ENCODE measurements at places on chromosomes 1 and 21. TPM values are rescaled to one million over a fixed set of nuclear protein-coding genes. Genes with fewer than 3 reads are reported as not detected.
A peak's percentile ranks its signal among the peaks of the same experiment; 100 is the strongest.

- H3K27ac ChIP-seq = no peak overlapping the region
- H3K36me3 ChIP-seq = no peaks in the 10 kb centered on the region
- no peak for DNase-seq
- no peaks in the 10 kb centered on the region for H3K4me1 ChIP-seq
- H3K4me3 ChIP-seq = no peak overlapping the region
- H3K27me3 ChIP-seq = no peaks in the 10 kb centered on the region
Observed at GRCh38 chr1:86641318-86641717, 63.1 kb upstream of the SH3GLB1 start.

DNA sequence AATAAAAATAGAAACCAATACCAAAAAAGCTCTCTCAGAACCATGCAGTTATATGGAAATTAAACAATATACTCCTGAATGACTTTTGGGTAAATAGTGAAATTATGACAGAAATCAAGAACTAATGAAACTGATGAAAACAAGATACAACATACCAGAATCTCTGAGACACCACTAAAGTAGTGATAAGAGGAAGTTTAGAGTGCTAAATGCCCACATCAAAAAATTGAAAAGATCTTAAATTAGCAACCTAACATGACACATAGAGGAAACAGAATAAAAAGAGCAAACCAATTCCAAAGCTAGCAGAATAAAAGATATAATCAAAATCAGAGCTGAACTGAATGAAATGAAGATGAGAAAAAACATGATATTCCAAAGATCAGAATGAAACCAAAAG lies 430.9 kb downstream of the LTN1 start:
- no peak overlapping the region for H3K27ac ChIP-seq
- H3K36me3 ChIP-seq = no peaks in the 10 kb centered on the region
- DNase-seq = no peak
- no peak overlapping the region for H3K4me3 ChIP-seq

DNA sequence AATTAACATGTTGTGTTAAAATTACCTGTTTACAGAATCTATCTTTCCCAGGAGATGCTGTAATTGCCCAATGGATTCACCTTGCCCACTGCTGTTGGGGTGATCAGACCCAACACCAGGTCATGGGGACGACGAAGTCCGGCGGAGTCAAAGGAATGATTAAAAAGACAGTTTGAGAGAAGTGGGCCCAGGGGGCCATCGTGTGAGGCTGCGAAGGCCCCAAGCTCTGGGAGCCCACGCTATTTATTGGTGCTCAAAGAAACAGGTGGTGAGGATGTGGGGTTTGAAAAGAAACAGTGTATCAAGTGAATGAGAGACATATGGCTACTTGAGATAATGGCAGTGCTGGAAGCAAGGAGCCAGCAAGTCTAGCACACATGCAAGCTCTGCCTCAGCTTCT lies 16.3 kb upstream of the L1TD1 start:
- H3K36me3 ChIP-seq = no peaks in the 10 kb centered on the region
- DNase-seq = no peak
- no peak overlapping the region for H3K27ac ChIP-seq
- H3K4me3 ChIP-seq = no peak overlapping the region

DNA sequence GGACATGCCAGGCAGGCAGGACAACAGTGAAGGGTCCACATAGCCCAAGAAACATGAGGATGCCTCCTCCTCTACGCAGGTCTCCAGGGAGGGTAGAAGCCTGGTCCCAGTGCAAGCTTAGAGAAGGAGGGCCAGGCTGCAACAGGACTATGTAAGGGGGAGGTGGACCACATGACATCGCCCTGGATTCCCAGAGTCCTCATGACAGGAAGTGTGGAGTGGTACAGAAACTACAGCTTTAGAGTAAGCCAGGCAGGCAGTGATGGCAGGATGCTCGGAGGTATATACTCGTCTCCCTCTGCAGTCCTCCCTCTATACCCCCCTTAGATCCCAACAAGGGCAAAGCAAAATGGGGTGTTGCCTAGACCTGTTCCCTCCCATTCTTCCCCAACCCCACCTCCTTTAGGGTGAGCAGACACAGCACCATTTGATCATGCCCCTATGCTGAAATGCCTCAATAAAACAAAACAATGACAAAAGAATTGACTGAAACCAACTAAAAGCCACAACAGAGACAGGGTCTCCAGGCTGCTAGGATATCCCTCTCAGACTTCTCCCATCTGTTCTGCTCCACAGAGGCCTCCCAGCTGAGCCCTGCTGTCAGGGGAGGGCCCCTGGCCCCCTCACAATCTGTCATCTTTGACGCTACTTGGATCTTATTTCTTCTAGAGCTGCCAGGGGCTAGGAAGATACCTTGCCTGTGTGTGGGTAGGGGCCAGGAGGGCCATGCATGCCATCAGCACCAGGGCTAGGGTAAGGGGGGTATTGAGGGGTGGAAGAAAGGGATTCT lies 13.1 kb downstream of the FAM78B start:
- H3K27me3 ChIP-seq = no peaks in the 10 kb centered on the region
- H3K27ac ChIP-seq = no peak overlapping the region
- no peaks in the 10 kb centered on the region for H3K4me1 ChIP-seq
- no peaks in the 10 kb centered on the region for H3K36me3 ChIP-seq
- DNase-seq = no peak

B3GALT2 gene
- 0.81 TPM for total RNA-seq

- no peak overlapping the region for H3K27ac ChIP-seq
- no peaks in the 10 kb centered on the region for H3K4me1 ChIP-seq
- no peak overlapping the region for H3K4me3 ChIP-seq
- DNase-seq = no peak
Observed at GRCh38 chr1:89681045-89681729, 48.3 kb downstream of the LRRC8C start.

FAM151A gene
- total RNA-seq = not detected

DNA sequence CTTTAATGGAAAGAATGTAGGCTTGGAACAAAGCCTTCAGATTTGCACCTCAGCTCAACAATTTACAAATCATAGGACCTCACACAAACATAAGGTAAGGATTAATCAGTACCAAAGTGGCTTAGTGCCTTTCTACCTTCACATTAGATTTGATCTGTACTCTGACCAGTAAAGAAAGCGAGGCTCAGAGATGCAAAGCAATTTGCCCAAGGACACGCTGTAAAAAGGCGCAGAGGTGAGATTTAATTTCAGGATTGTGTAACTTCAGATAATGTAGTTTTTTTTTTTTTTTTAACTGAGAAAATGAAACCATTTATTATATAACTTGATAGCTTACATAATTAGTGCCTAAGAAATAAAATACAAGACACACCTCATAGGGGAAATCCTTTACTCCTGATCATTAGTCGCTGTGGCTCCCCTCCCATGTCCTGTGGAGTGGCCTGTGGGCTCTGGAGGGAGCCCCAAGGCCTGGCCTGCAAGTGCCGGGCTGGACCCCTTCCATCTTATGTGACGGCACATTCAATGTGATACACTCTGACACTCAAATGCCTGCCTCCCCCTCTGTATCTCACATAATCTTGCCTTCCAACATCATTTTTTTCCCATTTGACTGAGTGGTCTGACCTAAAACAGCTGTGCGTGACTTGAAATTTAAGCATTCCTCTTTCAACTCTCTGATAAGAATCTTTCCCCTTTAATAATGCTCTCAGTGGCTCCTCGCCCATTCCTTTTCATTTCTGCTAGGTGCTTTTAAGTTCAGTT lies 426.5 kb upstream of the DAB1 start:
- no peaks in the 10 kb centered on the region for H3K4me1 ChIP-seq
- no peak overlapping the region for H3K27ac ChIP-seq
- H3K27me3 ChIP-seq = no peaks in the 10 kb centered on the region
- DNase-seq = peak; percentile 6

FHAD1 gene
- total RNA-seq = 2.3 TPM

- no peak for DNase-seq
- peaks cover 11% of the 10 kb centered on the region for H3K4me1 ChIP-seq
- no peaks in the 10 kb centered on the region for H3K36me3 ChIP-seq
- H3K27me3 ChIP-seq = no peaks in the 10 kb centered on the region
- H3K4me3 ChIP-seq = no peak overlapping the region
Observed at GRCh38 chr1:80896781-80897356, 903.9 kb upstream of the ADGRL2 start.

GRCh38 chr1:235366286-235366685 lies 941 bp upstream of the TBCE start:
- no peak for DNase-seq
- no peaks in the 10 kb centered on the region for H3K27me3 ChIP-seq
- H3K4me3 ChIP-seq = no peak overlapping the region
- H3K4me1 ChIP-seq = no peaks in the 10 kb centered on the region
- H3K36me3 ChIP-seq = no peaks in the 10 kb centered on the region

DNA sequence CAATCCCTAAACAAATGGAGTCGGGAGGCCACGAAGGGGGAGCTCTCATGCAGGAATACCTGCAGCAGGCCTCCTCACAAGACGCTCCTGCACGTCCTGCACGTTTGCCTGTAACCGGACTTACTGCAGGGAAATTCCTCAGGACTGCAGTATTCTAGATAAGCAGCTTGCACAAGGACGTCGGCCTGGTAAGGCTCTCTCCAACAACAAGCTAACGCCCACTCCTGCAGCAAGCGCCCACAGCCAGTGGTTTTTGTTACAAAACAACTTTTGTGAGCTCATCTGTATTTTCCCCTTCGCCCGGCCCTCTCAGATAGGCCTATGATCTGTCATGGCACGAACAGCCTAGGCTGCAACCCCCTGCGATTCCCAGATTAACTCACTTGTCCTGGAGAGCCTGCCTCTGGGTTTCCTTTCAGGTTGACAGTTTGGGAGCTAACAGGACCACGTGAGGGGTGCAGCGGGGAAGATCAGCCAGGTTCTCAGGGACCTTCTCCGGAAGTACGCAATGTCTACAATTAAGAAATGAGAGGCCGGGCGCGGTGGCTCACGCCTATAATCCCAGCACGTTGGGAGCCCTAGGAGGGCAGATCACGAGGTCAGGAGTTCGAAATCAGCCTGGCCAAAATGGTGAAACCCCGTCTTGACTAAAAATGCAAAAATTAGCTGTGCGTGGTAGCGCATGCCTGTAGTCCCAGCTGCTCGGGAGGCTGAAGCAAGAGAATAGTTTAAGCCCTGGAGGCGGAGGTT lies 921 bp upstream of the MIB2 start:
- H3K36me3 ChIP-seq = no peaks in the 10 kb centered on the region
- H3K4me1 ChIP-seq = peaks cover 18% of the 10 kb centered on the region
- no peaks in the 10 kb centered on the region for H3K27me3 ChIP-seq
- peak overlapping the region; percentile 98 for H3K4me3 ChIP-seq
- peak; percentile 47 for DNase-seq
- no peak overlapping the region for H3K27ac ChIP-seq

- no peak overlapping the region for H3K4me3 ChIP-seq
- no peaks in the 10 kb centered on the region for H3K27me3 ChIP-seq
- H3K27ac ChIP-seq = no peak overlapping the region
- H3K36me3 ChIP-seq = no peaks in the 10 kb centered on the region
- no peak for DNase-seq
Observed at GRCh38 chr1:221344693-221345092, 397.2 kb downstream of the DUSP10 start.

- no peak overlapping the region for H3K4me3 ChIP-seq
- H3K27ac ChIP-seq = no peak overlapping the region
- no peaks in the 10 kb centered on the region for H3K36me3 ChIP-seq
- peaks cover 11% of the 10 kb centered on the region for H3K4me1 ChIP-seq
- H3K27me3 ChIP-seq = no peaks in the 10 kb centered on the region
Observed at GRCh38 chr1:42737986-42738677, 1.9 kb downstream of the CLDN19 start.

DNA sequence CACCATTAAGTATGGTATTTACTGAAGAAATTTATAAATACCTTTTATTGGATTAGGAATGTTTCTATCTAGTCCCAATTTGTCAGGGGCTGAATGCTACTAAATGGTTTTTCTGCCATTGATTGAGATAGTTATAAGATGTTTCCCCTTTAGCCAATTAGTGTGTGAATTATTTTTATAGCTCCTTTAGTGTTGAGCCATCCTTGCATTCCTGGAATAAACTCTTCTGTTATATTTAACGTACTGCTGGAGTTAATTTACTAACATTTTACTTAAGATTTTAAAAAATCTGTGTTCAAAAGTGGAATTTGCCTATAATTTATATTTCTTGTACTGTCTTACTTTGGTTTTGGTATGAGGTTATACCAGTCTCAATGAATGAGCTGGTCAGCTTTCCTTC lies 25.4 kb upstream of the LRRC3 start:
- no peaks in the 10 kb centered on the region for H3K36me3 ChIP-seq
- no peak overlapping the region for H3K4me3 ChIP-seq
- DNase-seq = no peak
- no peak overlapping the region for H3K27ac ChIP-seq

PGBD2 gene
- total RNA-seq = 5.6 TPM

ORC1 gene
- total RNA-seq = 37.3 TPM

GRCh38 chr1:57067863-57068262 lies 102.0 kb upstream of the C8B start:
- no peaks in the 10 kb centered on the region for H3K4me1 ChIP-seq
- H3K36me3 ChIP-seq = no peaks in the 10 kb centered on the region
- H3K27me3 ChIP-seq = peaks cover 5% of the 10 kb centered on the region

FCRL4 gene
- total RNA-seq = not detected

GIPC2 gene
- not detected for total RNA-seq

GRCh38 chr1:12177156-12177998 lies 10.6 kb downstream of the TNFRSF1B start:
- no peaks in the 10 kb centered on the region for H3K36me3 ChIP-seq
- no peak overlapping the region for H3K4me3 ChIP-seq
- no peak for DNase-seq
- no peak overlapping the region for H3K27ac ChIP-seq

- H3K4me1 ChIP-seq = peaks cover 27% of the 10 kb centered on the region
- no peak overlapping the region for H3K4me3 ChIP-seq
- DNase-seq = no peak
- H3K27me3 ChIP-seq = no peaks in the 10 kb centered on the region
Observed at GRCh38 chr1:99781798-99782197, 15.4 kb upstream of the FRRS1 start.

TFF1 gene
- not detected for total RNA-seq

PRAMEF11 gene
- not detected for total RNA-seq

NCAM2 gene
- not detected for total RNA-seq

DIRAS3 gene
- 0.42 TPM for total RNA-seq

HSD3B2 gene
- total RNA-seq = not detected

L1TD1 gene
- total RNA-seq = not detected

DNA sequence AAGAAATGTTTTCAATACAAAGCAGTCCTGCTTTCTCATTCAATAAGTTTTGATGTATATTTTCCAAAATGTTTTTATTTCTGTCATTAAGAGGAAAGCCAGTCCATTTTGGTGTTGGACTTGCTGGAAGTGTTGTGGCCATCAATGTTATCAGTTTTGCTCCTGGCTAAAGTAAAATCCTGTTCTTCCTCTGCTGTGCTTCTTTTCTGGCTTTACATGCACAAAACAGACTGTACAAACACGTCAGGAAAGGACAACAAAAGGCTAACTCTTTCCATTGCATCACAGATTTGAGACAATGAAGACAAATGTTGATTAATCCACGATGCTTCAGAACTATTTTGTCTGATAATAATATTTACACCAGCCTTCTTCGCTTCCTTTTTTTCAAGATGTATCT lies 735.4 kb downstream of the LTN1 start:
- peaks cover 10% of the 10 kb centered on the region for H3K4me1 ChIP-seq
- no peak for DNase-seq
- H3K27me3 ChIP-seq = no peaks in the 10 kb centered on the region
- H3K4me3 ChIP-seq = no peak overlapping the region
- H3K36me3 ChIP-seq = no peaks in the 10 kb centered on the region

- no peaks in the 10 kb centered on the region for H3K27me3 ChIP-seq
- no peak overlapping the region for H3K27ac ChIP-seq
- no peaks in the 10 kb centered on the region for H3K36me3 ChIP-seq
- H3K4me1 ChIP-seq = no peaks in the 10 kb centered on the region
- no peak overlapping the region for H3K4me3 ChIP-seq
Observed at GRCh38 chr1:238690415-238690814, 696.0 kb upstream of the CHRM3 start.

MPL gene
- total RNA-seq = not detected

- no peak for DNase-seq
- H3K4me1 ChIP-seq = no peaks in the 10 kb centered on the region
- no peak overlapping the region for H3K4me3 ChIP-seq
Observed at GRCh38 chr1:160137216-160137862, 14.1 kb upstream of the ATP1A4 start.

Data from SJCRH30 (cell line).